ENCODE measurements at places on chromosomes 2 and 18.
A peak's percentile ranks its signal among the peaks of the same experiment; 100 is the strongest.

DNA sequence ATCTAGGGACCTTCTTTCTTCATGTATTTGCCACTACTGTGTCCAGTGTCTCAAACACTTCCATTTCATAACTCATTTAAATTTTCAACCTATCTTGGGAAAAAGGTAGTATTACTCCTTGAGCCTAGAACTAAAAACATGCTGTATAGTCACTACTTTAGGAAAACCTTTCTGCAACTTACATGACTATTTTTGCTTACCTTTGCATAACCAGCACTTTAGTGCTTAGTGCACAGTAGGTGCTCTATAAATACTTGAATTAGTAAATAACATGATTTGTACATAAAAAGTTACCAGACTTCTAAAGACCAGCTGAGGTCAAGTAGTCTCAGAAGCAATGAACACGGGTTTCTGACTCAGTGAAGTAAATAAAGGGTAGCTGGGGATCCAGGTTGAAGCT is 62.5 kb upstream of the DTNB start:
- DNase-seq = no peak

DNA sequence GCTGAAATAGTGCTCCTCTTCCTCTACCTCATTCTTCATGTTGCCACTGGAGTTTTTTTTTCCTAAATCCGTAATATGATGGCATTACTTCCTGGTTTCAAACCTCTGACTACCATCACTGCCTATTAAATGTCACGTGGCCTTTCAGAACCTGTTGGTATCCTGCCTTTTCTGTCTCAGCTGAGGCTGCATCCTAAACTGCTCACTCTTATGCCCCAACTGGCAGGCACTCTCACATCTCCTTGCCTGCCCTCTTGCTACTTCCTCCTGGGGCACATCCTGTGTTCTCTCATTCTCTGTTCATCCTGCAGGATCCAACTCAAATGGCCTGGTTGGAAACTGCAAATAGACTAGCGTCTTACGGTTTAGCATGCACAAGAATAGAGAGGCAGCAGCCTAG is 468.1 kb upstream of the FANCL start:
- DNase-seq = no peak

GRCh38 chr18:49521216-49521835 is 34.3 kb upstream of the C18orf32 start:
- DNase-seq = no peak

DNA sequence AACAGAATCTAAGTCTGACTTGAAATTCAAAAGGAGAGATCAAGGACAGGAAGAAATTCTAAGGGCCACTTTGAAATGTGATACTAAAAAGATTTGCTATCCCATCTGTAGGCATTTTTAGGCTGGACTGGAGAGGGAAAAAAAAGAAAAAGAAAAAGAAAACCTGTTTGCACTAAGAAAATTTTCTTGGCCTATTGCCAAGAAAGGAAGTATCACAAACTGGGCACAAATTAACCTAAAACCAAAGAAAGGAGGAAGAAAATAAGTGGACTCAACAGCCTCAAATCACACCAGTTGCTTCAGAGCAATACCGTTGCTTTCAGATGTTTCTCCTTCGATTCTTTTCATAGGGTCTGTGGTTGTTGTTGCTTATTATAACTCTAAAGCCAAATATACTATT is 287.9 kb upstream of the VRK2 start:
- no peak for DNase-seq

DNA sequence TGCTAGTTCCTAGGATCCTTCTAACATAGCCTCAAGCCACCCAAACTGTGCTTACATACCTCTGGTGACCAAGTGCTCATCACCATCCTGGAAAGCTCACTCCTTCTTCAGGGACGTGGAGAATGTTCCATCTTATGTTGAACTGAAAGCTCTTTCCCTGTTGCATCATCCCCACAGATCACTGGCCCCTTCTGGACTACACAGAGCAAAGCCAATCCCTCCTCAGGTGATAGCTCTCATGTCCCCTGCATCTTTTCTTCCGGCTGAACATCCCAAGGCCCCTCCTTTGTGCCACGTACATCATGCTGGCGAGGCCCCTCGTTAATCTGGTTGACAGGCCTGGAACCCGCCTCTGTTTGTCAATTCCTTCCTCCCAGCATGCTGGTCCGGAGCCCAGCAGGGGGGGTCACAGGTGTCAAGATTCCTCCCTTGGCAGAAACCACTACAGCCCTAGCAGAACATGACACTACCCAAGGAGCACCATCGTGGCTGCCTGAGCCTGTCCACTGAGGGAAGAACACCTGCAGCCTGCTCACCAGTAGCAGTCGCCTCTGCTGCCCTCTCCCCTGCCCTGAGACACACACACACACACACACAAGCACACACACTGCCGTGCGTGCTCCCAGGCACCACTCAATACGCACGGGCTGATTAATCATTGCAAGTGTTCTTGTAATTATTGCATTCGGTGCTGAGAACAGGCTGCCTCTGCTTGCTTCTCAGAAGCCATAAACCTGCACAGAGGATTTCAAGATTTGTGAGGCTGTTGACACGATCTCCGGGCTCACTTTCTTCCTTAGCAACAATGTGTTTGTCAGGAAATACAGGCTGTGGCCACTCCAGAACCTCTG is 6.3 kb upstream of the KCNK3 start:
- DNase-seq = no peak

GRCh38 chr18:50803592-50803991 is 16.2 kb downstream of the MRO start:
- no peak for DNase-seq

- no peak for DNase-seq
Observed at GRCh38 chr2:85854166-85854509, 34.7 kb downstream of the ST3GAL5 start.

DNA sequence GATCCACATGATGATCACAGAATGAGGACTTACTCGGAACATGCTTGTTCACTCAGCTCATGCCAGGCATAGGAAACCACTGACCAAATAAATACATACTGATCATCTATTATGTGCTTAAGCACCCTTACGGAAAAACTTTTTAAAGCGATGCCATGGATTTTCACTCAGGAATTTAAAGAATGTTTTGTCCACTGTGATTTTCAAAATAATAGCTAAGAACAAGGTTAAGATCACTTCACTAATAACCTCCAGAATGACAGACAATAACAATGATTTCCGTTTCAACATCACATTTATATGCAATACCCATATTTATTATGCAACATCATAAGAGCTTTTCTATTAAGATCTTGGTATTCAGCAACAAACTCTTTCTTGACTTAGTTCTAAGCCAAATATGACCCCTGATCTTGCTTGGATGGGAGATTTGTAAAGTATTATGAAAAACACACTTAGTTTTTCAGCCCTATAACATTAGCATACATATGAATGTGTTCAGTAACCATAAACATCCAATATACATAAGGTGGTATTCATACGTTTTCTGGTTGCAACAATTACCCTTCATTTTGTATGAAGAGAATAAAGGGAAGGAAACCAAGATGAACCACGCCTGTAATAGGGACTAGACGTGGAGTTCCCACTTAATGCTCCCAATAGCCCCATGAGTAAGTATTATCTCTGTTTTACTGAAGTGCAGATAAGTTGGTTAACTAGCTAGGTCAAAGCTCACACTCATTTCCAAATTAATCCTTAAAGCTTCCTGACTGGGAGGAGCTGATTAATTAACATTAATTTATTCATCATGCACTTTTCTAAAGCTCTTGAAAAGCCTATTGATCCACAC is 1.9 kb downstream of the CD302 start:
- no peak for DNase-seq

GRCh38 chr2:179886-180285 is 83.9 kb downstream of the SH3YL1 start:
- DNase-seq = no peak

DNA sequence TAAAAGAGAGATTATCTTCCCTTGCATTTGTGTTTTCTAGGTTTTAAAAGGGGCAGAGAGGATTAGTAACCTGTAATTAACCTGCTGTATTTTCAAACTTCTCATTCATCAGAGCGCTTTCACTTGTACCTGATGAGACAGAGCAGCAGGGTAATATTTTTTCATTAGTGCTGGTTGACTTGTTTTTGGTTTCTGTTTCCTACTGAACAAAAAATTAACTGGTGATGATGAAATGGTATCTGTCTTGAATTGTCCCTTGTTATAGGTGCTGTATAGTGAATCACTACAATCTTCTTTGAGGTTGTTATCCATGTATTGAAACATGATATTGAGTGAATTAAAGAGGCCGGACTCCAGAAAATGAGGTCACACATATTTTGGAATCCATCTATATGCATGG is 37.9 kb downstream of the CDH20 start:
- DNase-seq = no peak

DNA sequence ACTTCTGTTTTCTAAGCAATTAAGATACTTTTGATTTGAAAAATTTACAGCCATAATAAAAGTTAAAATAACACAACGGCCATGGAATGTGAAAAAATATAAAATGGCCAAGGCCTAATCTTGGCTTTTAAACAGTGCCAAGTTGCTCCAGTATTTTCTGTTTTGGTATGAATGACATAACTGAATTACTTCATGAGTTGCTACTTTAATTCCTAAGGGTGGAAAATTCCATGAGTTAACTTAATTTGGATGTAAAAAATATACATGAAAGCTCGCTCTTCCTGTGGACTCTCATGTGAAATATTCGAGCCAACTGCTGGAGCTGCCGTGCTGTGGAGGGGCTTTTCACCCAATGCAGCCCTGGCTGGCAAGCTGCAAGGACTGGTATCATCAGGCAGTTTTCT is 286.0 kb upstream of the CCDC68 start:
- DNase-seq = no peak

DNA sequence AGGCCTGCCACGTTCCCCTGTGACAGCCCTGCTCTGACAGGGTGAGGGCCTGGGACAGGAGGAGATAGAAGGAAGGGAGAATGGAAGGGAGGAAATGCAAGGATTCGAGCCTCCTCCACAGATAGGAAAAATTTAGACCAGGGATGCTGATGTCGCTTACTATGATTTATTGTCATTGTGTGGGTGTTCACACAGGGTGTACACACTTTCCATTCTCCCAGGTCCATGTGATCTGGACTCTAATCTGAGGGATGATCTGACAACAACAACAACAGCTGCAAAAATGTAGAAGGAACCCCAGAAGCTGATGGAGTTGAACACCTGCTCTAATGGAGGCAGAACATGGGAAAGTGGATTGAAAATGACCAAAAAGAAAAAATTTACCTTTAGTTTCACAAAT is 231.7 kb upstream of the TNP1 start:
- no peak for DNase-seq

DNA sequence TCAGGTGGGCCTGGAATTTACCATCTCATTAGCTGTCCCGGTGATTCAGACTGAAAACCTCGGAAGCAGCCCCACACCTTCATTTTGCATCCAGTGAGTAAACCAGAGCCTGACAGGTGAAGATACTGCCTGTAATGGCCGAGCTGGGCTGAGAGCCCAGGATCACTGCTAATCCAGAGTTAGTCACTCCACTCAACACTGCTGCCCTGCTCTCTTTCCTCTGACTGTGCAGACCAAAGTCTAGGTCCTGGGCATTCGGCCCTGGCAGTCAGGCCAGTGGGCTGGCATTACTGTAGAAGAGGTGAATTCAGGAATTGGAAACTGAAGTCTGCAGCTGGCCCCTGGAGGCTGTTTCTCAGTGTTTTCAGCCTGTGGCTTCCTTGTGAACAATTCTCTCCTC is 44.3 kb downstream of the TMEM17 start:
- DNase-seq = peak; percentile 38

DNA sequence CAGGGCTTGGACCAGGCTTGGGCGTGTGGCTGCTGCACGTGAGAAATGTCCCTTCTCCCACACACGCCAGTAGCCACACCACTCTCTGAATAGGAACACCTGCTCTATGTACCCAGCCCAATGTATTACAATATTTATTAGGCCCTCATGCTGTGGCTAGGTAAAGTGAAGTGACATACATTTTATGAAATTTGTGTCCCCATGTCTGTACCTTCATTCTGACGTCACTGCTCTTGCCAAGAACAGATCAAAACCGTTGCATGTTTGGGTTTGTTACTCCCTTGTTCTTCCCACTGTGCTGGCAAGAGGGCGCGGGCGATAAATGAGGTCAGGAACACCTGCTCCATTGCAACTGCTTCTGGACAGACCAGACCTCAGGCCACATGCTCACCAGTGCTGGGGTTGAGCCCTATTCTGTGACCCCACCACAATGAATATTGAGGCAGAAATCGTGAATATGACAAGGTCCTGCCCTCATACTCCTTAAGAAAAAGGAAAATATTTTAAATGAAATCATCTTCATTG is 436.4 kb upstream of the SALL3 start:
- DNase-seq = no peak

GRCh38 chr2:177724398-177725287 is 332.1 kb downstream of the AGPS start:
- peak; percentile 54 for DNase-seq
